Dorsolateral prefrontal cortex (tissue), 122 donors: ENCODE measurements at places on chromosomes 7 and 10. TPM values are rescaled to one million over a fixed set of nuclear protein-coding genes. Genes with fewer than 3 reads are reported as not detected.

Gene SLC26A3
- not detected for total RNA-seq

Gene AIMP2
- 17.2 TPM for total RNA-seq

Gene SPDYE8
- not detected for total RNA-seq

Gene TMEM72
- total RNA-seq: not detected

Gene PCLO
- 134 TPM for total RNA-seq

Gene ADRB1
- 13.1 TPM for total RNA-seq

Gene ITPRID1
- total RNA-seq: 0.13 TPM

Gene STYXL1
- 34.7 TPM for total RNA-seq

Gene CFAP46
- total RNA-seq: 25.0 TPM

Gene BICC1
- total RNA-seq: 7.5 TPM

Gene ATOH7
- 0.43 TPM for total RNA-seq

Gene KLF14
- not detected for total RNA-seq

Gene OR6V1
- not detected for total RNA-seq

Gene NPY
- 50.0 TPM for total RNA-seq

Gene ANK3
- 435 TPM for total RNA-seq

Gene GIMAP1
- total RNA-seq: 0.63 TPM

Gene VIM
- total RNA-seq: 451 TPM

Gene SDHAF3
- 12.7 TPM for total RNA-seq

Gene CAMK2B
- total RNA-seq: 310 TPM

Gene PLAC9
- total RNA-seq: 3.3 TPM

Gene SPDYE16
- total RNA-seq: 0.59 TPM

Gene NRCAM
- 390 TPM for total RNA-seq

Gene NRG3
- total RNA-seq: 71.8 TPM
